ENCODE measurements at places on chromosomes 3 and 15.

DNA sequence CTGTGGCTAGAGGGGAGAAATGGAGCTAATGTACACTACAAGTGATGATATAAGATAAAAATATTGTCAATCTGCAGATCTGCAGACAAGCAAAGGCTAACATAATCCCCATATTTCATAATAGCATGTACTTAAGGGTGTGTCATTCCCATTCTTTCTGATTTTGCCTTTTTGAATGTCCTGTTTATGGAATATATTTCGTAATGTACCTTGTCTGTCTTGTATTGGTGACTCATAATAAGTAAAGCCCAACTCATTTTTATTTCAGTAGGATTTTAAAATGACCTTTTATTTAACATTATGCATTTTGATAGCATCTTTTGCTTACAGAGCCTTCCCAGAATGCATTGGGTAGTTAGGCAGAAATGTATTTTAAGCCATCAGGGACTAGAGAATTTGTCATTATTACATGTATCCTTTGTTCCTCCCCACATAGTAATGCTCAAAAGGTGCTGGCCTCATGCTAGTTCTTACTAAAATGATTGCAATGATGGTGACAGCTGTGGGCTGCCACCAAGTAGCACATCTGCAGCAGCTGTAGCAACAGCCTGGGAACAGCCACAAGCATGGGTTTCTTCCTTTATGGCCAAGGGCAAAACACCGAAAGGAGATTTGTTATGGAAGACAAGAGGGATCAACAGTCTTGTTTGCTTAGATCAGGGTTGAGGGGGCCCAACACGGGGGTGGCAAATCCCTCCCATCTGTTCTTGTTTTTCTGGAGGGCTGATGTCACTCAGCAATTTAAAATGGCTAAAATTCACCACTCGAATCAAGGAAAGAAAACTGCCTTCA, 188.5 kb downstream of the CADPS start:
- no peak for DNase-seq

- no peak for DNase-seq
Observed at GRCh38 chr3:188280627-188281026, 126.7 kb downstream of the LPP start.

- peak; percentile 93 for DNase-seq
Observed at GRCh38 chr3:161372321-161373260, 1.3 kb upstream of the SPTSSB start.

- DNase-seq, result no peak
Observed at GRCh38 chr3:81744366-81744765, 17.1 kb downstream of the GBE1 start.

- no peak for DNase-seq
Observed at GRCh38 chr3:134998158-134998557, 203.1 kb downstream of the EPHB1 start.
